ENCODE measurements at places on chromosomes 2 and 18.

- DNase-seq: no peak
Observed at GRCh38 chr2:145751155-145751554, 1231.2 kb upstream of the ZEB2 start.

DNA sequence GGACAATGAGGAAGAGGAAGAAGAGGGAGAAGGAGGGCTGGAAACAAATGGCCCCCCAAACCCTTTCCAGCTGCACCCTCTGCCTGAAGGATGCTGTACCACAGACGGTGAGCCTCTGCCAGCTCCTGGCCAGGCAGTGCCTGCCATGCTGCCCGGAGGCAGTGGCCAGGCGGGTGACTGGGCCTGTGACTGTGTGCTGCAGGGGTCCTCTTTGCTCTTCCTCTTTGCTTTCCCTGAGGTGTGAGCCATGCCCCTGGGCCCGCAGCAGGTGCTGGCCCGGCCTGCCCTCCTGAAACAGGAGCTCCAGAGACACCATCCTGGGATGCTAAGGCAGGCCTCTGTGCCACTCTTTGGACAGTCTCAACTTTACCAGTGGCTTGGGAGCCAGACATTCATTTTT lies 28.6 kb downstream of the GREB1 start:
- DNase-seq: no peak

DNA sequence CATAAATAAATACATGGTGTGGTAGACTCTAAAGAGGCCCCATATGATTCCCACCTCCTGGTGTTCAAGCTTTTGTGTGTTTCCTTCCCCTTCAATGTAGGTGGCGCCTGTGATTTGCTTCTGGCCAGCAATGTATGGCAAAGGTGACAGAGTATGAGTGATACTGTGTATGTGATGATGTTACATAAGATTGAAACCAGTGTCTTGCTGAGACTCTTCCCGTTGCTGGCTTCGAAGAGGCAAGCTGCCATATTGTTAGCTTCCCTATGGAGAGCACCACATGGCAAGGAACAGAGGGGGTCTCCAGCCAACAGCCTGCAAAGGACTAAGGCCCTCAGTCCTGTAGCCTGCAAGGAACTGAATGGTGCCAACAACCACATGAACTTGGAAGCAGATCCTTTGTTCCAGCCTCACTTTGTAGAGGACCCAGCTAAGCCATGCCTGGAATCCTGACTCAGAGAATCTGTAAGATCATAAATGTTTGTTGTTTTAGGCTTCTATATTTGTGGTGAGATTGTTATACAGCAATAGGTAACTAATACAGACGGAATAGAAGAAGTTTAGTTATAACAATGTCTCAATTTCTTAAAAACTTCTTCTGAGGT lies 1.7 kb upstream of the SMAD4 start:
- no peak for DNase-seq

DNA sequence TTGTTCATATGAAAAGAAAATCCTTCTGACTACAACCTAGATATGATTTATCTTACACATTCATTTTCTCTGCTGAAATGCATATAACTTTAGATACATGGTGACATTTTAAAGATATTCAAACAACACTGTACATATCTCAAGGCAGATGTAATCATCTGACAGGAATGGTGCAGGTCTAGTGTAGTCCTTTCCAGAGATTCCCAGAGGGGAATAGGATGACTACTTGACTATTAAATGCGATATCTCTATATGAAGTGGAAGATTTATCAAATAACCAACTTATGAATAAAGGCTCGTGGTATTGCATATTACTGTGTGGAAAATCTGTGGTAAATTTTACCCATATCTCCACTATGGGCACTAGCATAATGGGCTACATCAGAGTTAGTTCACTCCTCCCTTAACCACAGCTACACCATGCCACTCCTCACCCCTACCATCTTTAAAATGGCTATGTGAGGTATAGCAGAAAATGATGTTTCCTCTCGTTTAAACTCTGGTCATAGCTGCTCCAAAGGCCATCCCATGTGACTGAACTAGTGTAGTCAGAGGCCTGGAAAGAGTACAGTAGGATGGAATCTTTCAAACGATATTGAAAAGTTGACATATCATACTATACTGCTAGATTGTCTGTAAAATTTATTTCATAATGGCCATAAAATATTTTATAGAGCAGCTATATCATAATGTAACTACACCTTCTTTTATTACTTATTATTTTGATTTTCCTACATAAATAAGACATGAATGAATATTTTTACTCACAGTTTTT lies 9.1 kb upstream of the ITPRID2 start:
- no peak for DNase-seq

- DNase-seq: no peak
Observed at GRCh38 chr2:180573951-180574350, 406.5 kb upstream of the UBE2E3 start.

GRCh38 chr2:20484810-20485611 lies 38.1 kb downstream of the RHOB start:
- DNase-seq: no peak

- DNase-seq: no peak
Observed at GRCh38 chr2:241295326-241296095, 20.0 kb downstream of the HDLBP start.

GRCh38 chr2:161596148-161596547 lies 28.1 kb upstream of the SLC4A10 start:
- no peak for DNase-seq

GRCh38 chr18:48404716-48405507 lies 4.3 kb downstream of the ZBTB7C start:
- DNase-seq: no peak

- DNase-seq: peak; percentile 0
Observed at GRCh38 chr18:21672521-21673267, 31.9 kb downstream of the ABHD3 start.

- DNase-seq: no peak
Observed at GRCh38 chr2:22167256-22167655, 1043.5 kb downstream of the TDRD15 start.

DNA sequence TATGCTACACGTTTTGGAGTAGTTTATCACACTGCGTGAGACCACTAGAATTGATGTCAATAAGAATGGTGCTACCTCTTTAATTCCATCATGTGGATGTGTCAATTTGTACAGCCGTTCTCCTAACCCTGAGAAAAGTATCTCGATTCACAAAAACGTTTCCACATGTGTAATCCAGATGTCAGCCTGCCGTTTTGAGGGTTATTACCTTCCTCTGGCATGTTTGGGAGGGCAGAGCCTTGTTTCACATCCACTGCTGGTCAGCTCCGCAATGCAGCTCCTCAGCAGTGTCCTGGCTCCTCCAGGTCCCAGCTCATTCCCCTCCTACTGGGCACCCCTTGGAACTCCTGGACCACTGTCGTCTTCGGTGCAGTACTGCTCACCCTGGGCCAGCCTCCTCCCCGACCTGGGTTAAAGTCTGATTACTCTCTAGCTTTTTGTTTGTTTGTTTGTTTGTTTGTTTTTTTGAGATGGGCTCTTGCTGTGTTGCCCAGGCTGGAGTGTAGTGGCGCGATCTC lies 34.6 kb downstream of the COPS7B start:
- no peak for DNase-seq

DNA sequence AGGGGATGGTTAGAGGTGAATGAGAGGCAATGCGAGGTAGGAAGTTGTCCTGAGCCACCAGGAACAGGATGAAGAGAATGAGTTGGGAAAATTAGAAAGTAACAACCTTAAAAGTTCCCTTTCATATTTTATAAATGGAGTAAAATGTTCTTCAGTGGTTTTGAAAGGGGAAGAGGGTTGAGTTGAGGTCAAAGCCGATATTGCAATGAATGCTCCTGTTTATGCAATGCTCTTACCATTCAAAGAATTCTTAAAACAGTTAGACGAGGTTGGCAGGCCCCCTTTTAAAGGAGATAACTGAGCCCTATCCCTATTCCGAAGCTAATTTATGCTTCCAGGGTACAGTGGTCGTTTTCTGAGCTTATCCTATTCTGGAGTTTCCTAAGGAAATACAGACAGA lies 2110.3 kb upstream of the CELF4 start:
- DNase-seq: no peak

DNA sequence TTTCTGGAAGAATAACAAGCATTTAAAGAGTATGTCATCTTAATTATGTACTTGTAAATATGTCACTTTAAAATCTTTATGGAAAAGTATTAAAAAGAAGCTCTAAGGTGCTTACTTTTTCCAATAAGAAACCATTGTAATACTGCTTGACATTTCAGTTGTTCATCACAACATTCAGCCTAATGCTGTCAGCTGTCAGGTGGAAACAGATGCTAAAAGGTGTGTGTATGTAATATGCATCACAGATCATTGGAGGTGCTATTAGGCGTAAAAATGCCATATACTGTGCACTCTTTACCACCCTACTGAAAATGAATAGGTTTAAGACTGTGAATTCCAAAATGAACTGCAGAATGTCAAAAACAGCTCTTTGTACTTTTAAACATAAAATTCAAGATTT lies 40.3 kb downstream of the METTL8 start:
- no peak for DNase-seq

GRCh38 chr2:175195012-175195411 lies 13.5 kb upstream of the ATP5MC3 start:
- DNase-seq: peak; percentile 42

DNA sequence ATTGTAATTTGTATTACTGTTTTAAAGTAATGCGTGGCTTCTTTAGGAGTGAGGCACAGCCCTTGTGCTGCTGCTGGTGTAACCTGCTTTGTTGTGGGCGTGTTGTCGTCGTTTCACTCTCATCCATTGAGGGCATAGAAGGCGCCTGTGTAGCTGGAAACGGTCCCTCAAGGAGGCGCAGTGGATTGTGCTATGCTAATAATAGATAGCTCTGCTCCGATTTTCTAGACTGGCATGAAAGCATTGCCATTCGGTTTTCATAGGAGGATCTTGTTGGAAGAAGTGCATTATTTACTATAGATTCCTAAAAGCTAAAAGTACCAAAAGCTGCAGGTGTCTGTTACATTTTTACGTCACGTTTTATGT lies 17.9 kb downstream of the RAB12 start:
- DNase-seq: no peak

GRCh38 chr2:165952741-165953211 lies 800 bp downstream of the TTC21B start:
- DNase-seq: no peak

- no peak for DNase-seq
Observed at GRCh38 chr2:46229134-46230063, 67.8 kb upstream of the EPAS1 start.

DNA sequence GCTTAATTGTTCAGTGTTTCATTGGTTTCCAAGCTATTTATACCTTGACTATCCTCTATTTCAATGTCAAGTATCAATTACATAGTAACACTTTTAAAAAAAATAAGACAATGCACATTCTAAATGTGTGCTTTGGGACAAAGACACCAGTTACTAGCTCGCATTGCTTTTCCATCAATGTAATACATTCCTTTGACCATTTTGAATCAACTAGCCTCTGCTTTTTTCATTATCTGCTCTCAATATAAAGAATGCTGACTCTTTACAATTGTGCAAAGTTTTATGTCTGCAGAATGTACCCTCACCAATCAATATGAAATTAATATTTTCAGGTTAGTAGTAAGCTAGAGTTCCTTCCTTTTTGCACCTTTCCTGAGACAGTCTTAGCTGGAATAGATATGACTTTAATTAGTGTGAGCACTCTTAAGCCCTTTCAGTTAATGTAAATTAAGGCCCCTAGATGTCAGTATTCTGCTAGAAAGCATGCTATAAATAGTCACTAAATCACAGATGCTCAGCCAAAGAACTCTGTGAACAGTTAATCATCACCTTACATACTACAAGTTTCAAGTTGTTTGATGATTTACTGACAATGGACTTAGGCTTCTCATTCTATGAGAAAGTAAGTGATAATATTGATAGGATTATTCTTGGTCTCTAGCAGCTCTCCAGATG lies 413.6 kb downstream of the PTH2R start:
- DNase-seq: peak; percentile 36

DNA sequence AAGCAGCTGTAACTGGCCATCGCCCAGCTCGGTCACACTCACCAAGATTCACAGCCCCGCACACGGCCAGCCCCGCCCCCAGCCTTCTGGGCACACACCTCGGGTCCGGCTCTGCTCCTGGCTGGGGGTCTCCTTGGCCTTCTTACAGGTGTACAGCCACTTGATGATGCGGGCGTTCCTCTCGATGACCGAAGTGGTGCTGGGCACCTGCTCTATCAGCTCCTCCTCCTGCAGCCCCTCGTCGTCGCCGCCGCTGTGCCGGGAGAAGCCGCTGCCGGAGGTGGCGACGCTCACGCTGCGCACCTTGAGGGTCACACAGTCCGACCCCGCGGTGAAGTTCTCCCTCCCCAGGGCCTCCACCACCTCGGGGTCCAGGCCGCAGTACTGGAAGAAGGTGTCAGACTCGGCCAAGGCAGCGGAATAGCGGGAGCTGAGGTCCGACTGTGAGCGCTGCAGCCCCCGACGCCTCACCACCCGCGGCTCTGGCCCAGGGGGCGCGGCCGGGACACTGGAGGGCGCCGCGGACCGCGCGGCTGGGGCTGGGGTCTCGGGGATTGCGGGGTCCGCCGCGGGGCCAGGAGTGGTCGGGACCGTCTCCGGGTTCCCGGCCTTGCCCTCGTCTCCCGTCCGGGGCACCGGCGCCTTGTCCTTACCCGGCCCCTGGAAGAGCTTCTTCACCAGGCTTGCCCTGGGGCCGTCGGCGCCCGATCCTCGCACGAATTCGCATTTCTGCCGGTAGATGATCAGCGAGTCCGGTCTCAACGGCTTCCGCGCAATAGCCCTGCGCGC lies 769 bp downstream of the FAM110C start:
- DNase-seq: no peak

- no peak for DNase-seq
Observed at GRCh38 chr18:2883076-2883735, 36.4 kb downstream of the EMILIN2 start.

- peak; percentile 63 for DNase-seq
Observed at GRCh38 chr2:66489436-66489835, 54.5 kb downstream of the MEIS1 start.

GRCh38 chr2:213475433-213475832 lies 191.2 kb downstream of the SPAG16 start:
- no peak for DNase-seq

DNA sequence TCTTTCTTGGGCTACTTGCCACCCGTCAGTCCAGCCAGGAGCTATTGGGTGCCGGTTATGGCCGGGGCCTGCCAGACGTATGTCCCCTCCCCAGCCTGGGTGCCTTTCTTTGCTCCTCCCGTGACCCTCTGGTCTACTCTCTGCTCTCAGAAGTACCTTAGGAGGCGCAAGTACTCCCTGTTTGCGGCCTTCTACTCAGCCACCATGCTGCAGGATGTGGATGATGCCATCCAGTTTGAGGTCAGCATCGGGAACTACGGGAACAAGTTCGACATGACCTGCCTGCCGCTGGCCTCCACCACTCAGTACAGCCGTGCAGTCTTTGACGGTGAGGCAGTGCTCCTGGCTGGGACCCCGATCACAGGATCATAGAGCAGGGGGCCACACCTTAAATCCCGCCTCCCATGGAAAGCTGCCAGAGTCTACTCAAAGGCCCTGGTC lies 99.5 kb downstream of the DYSF start:
- no peak for DNase-seq

Measured in NCI-H524 treated with DMSO at 0.1 percent for 48 hours (cell line).